Stimulated activated naive CD4-positive, alpha-beta T cell (primary cell): ENCODE measurements at places on chromosomes 11 and 22.

DNA sequence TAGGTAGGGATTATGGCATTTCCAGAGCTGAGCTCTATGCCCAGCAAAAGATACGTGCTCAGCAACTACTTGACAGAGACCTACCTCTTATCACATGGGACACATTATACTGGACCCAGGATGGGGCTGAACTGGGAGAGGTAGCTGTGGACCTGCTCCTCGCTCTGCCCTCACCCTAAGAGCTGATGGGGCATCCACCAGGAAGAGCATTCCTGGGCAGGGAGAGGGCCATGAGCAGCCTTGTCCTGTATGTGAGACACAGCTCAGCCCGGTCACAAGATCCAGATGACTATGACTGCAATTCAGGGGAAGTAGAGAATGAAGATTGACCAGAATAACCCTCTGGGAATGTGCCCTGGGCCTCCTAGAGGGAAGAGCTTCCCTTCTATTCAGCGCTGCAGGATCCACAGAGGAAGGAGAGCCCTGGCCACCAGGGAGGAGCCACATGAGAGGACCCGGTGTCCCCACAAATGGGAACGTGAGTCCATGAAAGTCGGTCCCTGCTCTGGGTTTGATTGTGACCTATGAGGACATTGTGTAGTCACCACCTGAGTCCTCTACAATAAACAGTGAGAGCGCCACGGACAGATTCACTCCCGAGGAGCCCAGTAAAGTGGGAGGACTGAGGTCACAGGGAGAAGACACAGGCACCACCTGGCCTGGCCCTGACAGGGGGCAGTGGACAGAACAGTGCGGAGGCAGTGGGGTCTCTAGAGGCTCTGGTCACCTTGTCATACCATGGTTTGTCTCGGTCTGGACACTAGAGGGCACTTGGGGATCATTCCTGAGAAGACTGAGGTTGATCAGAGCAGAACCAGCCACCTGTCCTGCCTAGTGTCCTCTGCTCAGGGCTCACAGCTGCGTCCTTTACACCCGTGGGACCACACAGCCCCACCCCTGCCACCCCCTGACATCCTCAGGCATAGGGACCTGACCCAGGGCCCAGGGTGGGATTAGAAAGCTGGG lies 99.5 kb downstream of the ZNF280B start:
- no peak for DNase-seq

GRCh38 chr11:114596175-114596919 lies 761 bp upstream of the NXPE4 start:
- no peak for DNase-seq

- DNase-seq, result no peak
These were observed 20.9 kb downstream of the TSSC4 start for GRCh38 chr11:2421226-2421994.

DNA sequence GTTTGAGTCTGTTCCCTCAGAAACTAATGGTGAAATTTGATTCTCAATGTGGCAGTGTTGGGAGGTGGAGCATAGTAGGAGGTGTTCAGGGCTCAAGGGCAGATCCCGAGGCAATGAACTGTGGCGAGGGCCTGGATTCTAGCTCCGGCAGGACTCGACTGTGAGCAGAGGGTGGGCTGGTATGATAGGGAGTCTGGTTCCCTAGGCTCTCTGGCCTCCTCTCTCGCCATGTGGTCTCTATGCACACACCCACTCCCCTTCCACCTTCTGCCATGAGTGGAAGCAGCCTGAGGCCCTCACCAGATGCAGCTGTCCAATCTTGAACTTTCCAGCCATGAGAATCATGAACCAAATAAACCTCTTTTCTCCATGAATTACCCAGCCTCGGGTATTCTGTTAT lies 32.3 kb downstream of the ATP6V1E1 start:
- DNase-seq, result no peak

GRCh38 chr22:35521358-35522224 lies 19.0 kb upstream of the RASD2 start:
- no peak for DNase-seq

DNA sequence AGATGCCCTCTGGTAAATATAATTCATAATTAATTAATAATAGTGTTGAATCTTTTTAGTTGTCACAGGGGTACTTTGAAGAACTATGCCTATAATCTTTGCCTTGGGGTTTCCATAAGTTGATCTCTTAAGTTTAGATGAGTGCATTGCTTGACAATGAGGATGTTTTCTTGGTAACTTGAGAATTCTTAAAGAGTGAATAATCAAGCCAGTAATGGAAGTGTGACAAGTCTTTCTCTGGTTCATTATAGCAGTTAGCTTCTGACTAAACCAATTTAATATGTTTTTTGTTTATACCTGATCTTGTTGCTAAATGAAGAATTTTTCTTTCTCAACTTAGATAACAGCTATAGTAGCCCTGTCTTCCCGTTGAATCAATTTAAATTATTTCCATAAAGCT lies 46.2 kb downstream of the ATXN10 start:
- no peak for DNase-seq

DNA sequence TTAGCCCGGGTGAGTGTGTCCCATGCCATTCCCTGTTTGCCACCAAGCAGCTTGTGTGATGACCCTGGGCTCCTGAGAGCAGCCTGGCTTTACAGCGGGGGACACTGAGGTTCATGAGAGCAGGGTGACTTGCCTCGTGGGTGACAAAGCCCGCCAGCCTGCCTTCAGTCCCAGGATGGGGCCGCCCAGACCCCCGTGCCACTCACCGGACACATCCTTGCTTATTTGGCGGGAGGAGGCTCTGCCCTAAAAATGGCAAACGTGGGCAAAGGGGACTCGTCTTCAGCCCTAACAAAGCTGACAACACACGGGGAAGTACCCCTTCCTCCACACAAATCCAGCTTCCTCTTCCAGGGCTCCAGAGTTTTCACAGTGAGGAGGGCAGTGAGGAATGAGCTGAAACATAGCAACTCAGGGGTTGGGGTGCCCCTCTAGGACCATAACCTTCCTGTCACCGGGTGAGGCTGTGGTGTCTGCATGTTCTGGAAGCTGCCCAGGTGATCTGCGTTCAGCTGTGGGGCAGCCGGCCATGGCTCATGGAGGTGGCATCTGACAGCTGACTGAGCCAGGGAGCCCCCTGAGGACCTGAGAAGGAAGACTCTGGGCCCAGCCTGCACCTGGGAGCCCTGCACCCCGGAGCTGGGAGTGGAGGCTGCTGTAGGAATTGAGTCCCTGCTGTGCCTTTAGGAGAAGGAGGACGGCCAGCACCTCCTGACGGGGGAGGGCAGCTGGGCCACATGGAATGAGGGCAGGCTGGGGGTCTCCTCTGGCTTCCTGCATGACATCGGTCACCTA lies 16.7 kb downstream of the RIBC2 start:
- no peak for DNase-seq

- DNase-seq, result no peak
These were observed 13.5 kb downstream of the KCNC1 start for GRCh38 chr11:17748044-17748443.

DNA sequence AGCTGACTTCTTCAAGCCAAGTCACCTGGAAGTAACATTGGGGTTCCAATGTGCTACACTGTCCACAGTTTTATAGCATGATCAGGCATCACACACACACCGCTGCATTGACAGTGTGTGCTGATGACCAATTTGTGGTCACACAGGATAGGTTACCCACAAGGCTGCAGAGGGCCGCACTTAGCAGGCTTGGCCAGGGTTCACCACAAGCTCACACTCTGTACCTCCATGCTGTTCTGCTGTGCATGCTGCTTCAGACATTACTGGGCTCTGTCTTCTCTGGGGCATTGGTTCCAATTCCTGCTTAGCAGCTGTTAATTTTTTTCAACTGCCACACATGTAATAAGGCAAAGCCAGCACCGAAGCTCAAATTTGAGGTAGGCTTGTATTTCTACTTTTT lies 11.0 kb upstream of the NRIP3 start:
- no peak for DNase-seq

- DNase-seq, result no peak
These were observed 1.9 kb upstream of the RFPL3 start for GRCh38 chr22:32355760-32356159.

- no peak for DNase-seq
These were observed 393.5 kb upstream of the CADM1 start for GRCh38 chr11:115897707-115898106.

GRCh38 chr11:10632483-10632882 lies 61.1 kb downstream of the IRAG1 start:
- no peak for DNase-seq

- no peak for DNase-seq
These were observed 229.0 kb upstream of the ZC3H12C start for GRCh38 chr11:109864151-109864661.

DNA sequence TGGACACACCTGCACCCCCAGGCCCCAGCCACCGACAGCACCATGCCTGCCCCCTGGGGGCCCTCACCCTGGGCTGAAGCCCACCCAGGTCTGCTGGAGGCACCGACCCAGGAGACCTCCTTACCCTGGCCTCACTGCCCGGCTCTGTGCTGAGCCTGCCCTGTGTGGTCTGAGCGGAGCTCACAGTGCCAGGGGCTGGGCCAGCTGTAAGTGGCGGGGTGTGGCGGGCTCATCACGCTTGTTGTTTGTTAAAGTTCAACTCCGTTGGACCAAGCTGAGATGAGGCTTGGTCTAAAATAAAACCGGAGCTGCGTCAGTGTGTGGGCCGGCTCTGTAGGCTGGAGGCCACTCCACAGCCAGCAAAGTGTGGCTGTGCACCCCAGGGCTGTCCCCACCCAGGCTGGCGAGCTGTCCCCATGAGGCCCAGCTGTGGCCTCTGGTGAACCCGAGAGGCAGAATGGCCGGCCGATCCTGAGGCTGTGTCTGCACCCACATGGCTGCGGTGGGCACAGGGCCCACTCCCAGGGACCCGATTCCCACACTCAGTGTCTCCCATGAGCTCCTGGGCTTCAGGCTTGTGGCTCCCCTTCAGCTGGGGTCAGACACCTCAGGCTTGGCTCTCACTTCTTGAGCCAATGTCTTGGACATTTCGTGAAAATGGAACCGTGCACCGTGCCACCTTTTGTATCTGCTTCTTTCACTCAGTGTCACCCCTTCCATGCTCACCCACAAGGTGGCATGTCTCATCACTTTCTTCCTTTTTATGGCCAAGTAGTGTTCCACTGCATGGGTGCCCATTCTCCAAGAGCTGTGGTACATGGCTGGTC lies 137.9 kb downstream of the CTTN start:
- no peak for DNase-seq

DNA sequence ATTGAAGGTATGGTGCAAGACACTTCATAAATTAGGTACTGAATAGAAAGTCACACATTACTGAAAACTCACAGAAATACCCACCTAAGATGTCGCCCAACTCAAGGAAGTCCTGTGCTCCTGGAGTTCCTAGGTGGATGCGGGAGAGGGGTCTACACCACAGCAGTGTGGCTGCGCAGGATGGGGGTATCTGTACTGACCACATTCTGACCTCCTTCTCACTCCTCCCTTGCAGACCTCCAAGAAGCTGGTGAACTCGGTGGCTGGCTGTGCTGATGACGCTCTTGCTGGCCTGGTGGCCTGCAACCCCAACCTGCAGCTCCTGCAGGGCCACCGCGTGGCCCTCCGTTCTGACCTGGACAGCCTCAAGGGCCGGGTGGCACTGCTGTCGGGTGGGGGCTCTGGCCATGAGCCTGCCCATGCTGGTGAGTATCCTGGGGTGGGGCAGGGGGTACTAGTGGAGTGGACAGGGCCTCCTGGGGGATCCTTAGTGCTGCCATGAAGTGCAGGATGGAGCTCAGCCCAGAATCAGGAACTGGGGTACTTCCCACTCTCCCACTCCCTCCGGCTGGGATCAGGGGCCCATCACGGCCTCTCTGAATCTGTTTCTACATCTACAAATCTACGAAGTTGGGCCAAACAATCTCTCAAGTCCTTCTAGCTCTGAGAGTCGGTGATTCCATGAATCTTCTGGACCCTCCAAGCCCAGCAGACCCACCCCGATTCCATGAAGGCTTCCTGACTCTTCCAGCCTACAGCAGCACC lies 4.9 kb downstream of the TKFC start:
- no peak for DNase-seq

- no peak for DNase-seq
These were observed 15.7 kb downstream of the DTX4 start for GRCh38 chr11:59187587-59187986.

GRCh38 chr11:35815556-35816315 lies 128.1 kb upstream of the LDLRAD3 start:
- no peak for DNase-seq

GRCh38 chr11:120212926-120213325 lies 2.1 kb downstream of the OAF start:
- no peak for DNase-seq

DNA sequence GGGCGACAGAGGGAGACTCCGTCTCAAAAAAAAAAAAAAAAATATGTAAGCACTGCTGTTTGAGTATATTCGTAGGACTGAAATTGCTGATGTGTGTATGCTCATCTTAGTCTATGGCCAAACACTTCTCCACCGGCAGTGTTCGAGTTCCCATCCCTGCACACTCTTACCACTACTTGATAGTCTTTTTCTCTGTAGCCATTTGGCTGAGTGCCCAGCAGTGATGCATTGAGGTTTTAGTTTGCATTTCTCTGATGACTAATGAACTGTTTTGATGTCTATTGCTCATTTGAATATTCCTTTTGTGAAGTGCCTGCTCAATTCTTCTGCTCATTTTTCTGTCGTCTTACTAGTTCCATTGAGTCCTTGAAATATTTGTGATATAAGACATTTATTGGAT lies 1.9 kb downstream of the TIRAP start:
- DNase-seq, result peak; percentile 23

- no peak for DNase-seq
These were observed 72.5 kb upstream of the MYO18B start for GRCh38 chr22:25669253-25670069.

- no peak for DNase-seq
These were observed 32.5 kb upstream of the ATXN10 start for GRCh38 chr22:45638834-45639746.

DNA sequence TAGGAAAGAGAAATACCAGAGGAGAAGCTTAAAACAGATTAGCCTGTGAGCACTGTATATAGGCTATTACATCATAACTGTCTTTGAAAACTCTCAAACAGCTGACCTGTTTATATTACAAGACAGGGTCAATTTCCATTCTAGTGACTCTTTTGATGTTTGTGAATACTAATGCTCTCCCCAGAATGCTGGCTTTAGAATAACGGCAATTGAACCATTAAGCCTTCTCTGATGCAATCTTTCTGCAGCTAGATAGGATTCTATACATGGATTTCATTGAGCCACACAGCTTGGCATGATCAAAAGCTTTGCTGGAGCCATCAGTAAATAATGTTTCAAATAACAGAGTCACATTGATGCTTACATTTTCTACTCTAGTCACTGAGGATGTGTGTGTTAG lies 122.7 kb upstream of the FAT3 start:
- DNase-seq, result no peak

- no peak for DNase-seq
These were observed 21.5 kb upstream of the TXNRD2 start for GRCh38 chr22:19962909-19963806.

GRCh38 chr11:8335186-8335585 lies 71.5 kb upstream of the LMO1 start:
- DNase-seq, result no peak
